ENCODE measurements at places on chromosomes 7 and 10.

- peak; percentile 7 for DNase-seq
These were observed 69.3 kb downstream of the MYOF start for GRCh38 chr10:93412801-93413200.

DNA sequence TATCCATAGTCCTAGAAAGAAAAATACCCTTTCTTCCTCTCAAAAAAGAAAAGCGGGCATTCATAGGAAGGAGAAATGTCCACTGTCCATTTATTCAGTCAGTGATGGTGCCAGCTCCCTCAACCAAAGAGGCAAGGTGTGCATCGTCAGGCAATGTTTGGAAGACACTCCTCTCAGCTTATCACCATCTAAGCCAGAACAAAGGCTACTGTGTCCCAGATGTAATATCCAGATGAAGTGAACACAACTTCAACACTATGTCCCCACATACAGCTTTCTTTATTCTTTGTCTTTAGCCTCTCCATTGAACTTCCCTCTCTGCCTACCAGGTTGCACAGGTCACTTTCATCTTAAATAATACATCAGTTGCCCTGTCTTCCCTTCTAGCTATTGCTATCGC lies 131.4 kb upstream of the RNF32 start:
- DNase-seq = no peak

GRCh38 chr10:121179006-121179405 lies 327.8 kb downstream of the WDR11 start:
- DNase-seq = no peak

DNA sequence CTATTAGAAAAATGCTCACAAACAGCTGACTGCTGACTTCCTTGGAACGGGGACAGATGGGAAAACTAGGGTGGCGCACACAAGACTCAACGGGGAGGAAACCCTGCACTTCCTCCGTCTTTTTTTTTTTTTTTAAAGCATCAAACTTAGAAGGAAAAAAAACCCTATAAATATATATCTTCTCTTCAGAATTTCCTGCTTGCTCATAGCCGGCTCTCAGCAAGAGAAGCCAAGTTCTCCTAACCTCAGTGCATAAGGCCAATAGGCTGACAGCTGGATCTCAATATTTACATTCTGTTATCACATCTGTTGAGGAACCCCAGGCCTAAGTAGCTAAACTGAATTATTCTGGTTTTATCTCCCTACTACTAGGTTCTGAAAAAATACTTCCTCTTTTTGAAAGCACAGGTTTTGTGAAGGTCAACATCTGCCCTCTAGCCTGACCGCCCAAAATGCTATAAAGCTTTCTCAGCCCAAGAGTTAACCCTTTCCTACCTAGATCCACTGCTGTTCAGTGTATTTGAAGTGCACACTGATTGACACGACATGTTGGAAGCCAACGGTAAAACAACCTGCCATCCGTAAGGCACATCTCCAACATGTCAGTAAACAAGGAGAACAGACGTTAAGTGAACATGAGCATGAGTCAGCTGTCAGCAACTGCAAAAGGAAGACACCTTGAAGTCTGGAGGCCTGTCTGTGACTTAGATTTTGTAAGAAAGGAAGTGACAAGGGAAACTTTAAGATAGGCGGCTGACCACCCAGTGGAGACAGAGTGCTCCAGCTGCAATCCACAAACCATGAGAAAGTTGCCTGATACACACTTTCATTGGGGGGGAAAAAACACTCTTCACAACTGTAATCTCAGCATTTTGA lies 83.8 kb downstream of the EBLN1 start:
- DNase-seq = peak; percentile 27

GRCh38 chr10:34168439-34168838 lies 646.7 kb downstream of the PARD3 start:
- DNase-seq = no peak

GRCh38 chr7:26198133-26198780 lies 2.3 kb downstream of the HNRNPA2B1 start:
- DNase-seq = no peak

DNA sequence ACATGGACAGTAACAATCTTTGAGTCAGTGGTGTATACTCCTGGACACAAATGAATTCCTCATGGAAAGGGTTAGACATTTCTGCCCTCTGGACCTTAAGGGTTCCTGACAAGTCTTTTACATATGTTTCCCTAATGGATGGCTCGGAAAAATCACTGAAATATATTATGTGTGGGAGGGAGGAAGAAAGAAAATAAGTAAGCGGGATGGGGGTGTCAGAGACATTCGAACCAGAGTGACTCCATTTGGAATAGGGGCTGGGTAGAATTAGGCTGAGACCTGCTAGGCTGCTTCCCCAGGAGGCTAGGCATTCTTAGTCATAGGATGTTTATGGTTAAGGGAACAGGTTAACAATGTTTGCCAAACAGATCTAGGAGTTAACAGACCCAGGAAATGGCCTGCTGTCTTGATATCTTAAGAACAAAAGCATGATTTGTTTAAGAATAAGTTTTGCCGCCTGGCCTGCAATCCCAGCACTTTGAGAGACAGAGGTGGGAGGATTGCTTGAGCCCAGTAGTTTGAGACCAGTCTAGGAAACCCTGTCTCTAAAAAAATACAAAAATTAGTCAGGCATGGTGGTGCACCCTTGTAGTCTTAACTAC lies 1241.7 kb downstream of the TYW1 start:
- DNase-seq = no peak

- DNase-seq = no peak
These were observed 629.8 kb upstream of the IGFBP3 start for GRCh38 chr7:46550864-46551263.

Data from CMK (cell line).